Naive thymus-derived CD8-positive, alpha-beta T cell (primary cell): ENCODE measurements at places on chromosomes 11 and 22. TPM values are rescaled to one million over a fixed set of nuclear protein-coding genes. Genes with fewer than 3 reads are reported as not detected.

Gene SULT4A1
- not detected for total RNA-seq

Gene KCNQ1OT1
- 0.22 TPM for total RNA-seq

Gene HTR3A
- not detected for total RNA-seq

Gene PDGFB
- 10.1 TPM for total RNA-seq

Gene AQP11
- 1.1 TPM for total RNA-seq

Gene ACP2
- 25.8 TPM for total RNA-seq

- H3K36me3 ChIP-seq = no peaks in the 10 kb centered on the region
- no peak overlapping the region for H3K27ac ChIP-seq
- DNase-seq = no peak
- H3K4me1 ChIP-seq = no peaks in the 10 kb centered on the region
- no peak overlapping the region for H3K4me3 ChIP-seq
- peaks cover 3% of the 10 kb centered on the region for H3K27me3 ChIP-seq
Observed at GRCh38 chr11:110026858-110027626, 66.2 kb upstream of the ZC3H12C start.

DNA sequence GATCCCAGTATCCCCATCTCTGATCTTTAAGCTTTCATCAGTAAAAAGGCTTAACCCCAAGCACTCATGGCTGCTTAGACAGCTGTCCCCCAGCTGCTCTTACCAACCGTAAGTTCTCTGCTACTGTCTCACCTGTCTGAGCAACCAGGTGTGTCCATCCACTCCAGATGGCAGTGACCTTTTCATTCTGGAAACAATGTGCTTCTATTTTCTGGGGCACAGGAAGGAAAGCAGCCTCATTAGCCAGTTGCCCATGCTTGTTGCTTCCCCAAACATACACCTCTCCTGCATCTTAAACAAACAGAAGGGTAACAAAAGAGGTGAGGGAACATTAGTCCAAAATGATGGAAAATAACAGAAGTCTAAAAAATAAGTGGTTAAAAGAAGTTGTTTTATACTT is 24.4 kb downstream of the SERGEF start:
- no peak for DNase-seq
- H3K4me1 ChIP-seq = peaks cover 3% of the 10 kb centered on the region
- H3K27ac ChIP-seq = no peak overlapping the region

- H3K36me3 ChIP-seq = no peaks in the 10 kb centered on the region
- peak overlapping the region; percentile 92 for H3K4me3 ChIP-seq
- peaks cover 63% of the 10 kb centered on the region for H3K4me1 ChIP-seq
- H3K27ac ChIP-seq = peak overlapping the region; percentile 97
Observed at GRCh38 chr22:38315823-38316363, 1.3 kb downstream of the CSNK1E start.

- no peaks in the 10 kb centered on the region for H3K4me1 ChIP-seq
- H3K36me3 ChIP-seq = no peaks in the 10 kb centered on the region
- no peak overlapping the region for H3K27ac ChIP-seq
- H3K4me3 ChIP-seq = no peak overlapping the region
- no peak for DNase-seq
Observed at GRCh38 chr11:22466809-22467208, 128.6 kb downstream of the SLC17A6 start.

DNA sequence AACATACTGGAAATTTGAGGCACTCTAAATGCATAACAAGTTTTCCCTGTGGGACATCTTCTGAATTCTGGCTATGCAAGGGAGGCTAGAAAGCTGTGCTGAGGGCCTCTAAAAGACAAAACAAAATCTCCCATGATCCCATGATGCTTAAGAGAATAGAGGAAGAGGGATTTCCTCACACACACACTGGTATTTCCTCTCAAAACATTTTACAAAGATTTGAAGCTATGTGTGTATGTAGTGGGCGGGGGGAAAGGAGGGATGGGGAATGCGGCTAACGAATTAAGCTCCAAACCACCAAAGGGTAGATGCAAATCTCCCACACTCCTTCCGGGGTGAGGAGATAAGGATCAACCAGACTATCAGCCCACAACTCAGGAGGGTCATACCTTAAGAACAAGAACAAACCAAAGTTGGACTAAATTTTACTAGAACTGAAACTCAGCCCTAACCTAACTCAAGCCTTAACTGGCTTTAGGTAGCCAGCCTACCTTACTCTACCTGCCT is 6.0 kb downstream of the OR2AT4 start:
- no peak for DNase-seq
- no peaks in the 10 kb centered on the region for H3K36me3 ChIP-seq
- peaks cover 26% of the 10 kb centered on the region for H3K27me3 ChIP-seq
- H3K27ac ChIP-seq = no peak overlapping the region

GRCh38 chr22:23673826-23674690 is 16.8 kb upstream of the RGL4 start:
- peaks cover 30% of the 10 kb centered on the region for H3K4me1 ChIP-seq
- no peak overlapping the region for H3K4me3 ChIP-seq
- peaks cover 11% of the 10 kb centered on the region for H3K36me3 ChIP-seq
- DNase-seq = no peak

DNA sequence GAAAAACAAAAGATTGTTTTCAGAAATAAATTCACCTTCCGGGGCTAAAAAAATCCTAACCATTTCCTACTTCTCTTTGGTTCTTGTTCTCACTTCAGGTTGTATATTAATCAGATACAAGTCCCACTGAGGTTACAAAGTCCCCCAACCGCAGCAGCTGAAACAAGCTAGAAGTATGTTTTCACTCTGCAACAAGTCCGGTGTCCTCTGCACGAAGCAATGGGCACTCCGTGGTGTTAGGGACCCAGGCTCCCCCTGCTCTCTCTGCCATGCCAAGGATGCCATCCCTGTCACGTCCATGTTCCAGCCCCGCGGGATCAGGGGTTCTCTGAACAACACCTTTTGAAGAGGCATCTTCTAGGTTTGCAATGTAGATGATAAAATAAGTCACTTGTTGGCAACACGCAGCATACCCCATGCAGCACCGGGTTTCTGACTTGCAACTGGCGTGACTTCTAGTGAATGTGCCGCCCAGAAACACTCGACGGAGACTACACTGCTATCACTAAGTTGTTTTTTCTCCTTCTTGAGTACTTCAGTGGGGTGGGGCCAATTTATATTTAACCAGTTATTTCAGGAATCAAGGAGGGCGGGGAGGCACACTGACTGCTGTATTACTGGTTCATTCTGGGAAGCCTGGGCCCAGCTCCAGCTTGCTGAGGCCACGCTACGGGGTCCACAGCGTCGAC is 25.4 kb upstream of the GSTP1 start:
- DNase-seq = no peak
- no peaks in the 10 kb centered on the region for H3K4me1 ChIP-seq
- peaks cover 3% of the 10 kb centered on the region for H3K27me3 ChIP-seq
- no peak overlapping the region for H3K27ac ChIP-seq
- H3K4me3 ChIP-seq = no peak overlapping the region

- no peak overlapping the region for H3K27ac ChIP-seq
- no peaks in the 10 kb centered on the region for H3K27me3 ChIP-seq
- no peak for DNase-seq
Observed at GRCh38 chr11:15710580-15711275, 596.0 kb downstream of the INSC start.

DNA sequence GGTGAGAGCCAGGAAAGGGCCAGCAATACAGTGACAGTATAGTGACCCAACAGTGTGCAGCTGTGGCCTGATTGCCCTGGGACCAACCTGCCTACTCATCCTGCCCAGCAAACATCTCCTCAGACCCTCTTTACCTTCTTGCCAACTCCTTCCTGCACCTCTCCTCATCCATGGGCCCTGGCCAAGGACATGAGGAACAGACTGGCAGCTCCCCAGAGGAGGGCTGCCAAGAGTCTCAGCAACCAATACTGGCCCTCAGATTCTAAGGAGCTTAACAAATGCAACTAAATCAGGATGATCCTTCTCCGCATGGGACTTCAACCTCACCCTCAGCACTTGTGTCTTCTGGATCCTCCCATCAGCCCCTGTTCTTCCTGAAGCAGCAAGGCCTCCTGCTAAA is 77.0 kb downstream of the RPL27A start:
- no peak overlapping the region for H3K4me3 ChIP-seq
- no peaks in the 10 kb centered on the region for H3K4me1 ChIP-seq
- H3K27me3 ChIP-seq = peaks cover 5% of the 10 kb centered on the region
- no peak overlapping the region for H3K27ac ChIP-seq
- DNase-seq = no peak
